CD4-positive, alpha-beta T cell treated with Interleukin-4 for 1 hour (primary cell): ENCODE measurements at places on chromosomes 7 and 10.

DNA sequence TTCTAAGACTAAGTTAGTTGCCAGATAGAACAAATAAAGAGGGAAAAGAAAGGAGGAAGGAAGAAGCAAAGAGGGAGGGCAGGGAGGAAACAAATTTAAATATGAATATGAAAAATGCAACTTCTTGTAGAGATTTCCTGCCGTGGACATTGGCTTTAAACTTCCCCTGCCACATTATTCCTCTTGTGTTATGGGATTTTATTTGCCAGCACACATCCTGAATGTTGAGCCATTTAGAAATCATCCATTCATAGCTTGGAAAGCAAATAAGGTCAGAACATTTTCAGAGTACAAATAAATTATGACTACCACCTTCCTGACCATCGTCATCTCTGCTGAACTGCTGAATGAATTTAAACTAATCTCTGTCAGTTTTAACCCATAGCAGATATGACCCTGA lies 911.9 kb upstream of the LRRN3 start:
- no peak for DNase-seq

DNA sequence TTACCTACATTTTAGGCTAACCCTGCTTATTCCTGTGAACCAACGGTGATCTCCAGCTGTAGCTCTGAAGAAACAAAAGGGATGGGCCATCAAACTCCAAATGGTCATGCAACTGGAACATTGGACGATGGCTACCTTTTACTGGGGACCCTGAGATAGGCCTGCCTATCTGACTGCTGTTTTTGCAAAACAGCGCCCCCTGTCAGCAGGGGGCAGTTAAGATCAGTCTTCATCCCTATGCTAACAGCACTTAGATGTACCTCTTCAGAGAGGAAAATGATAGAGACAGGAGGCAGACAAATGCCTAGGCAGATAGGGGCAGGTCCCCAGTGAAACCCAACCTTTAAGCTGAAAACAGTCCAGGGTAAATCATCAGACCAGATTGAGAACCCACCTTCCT lies 1085.4 kb upstream of the SORCS1 start:
- DNase-seq = no peak

GRCh38 chr7:17279061-17279460 lies 19.4 kb upstream of the AHR start:
- DNase-seq = no peak

DNA sequence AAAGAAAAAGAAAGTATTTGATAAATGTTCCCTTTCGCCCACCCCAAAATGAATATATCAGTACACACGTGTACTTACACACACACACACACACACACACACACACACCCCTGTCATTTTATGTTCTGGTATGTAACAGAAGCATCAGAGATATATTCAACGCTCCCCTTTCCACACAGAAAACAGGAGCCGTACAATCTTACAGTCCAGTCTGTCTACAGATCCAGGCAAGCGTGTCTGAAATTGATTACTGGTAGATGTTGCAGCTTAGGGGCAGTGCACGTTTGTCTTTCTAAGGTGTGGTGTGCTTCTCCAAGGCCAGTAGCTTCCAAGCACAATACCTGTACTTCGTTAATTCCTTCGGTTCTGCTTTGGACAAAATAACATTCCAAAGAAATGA lies 143.7 kb upstream of the RNF32 start:
- no peak for DNase-seq

DNA sequence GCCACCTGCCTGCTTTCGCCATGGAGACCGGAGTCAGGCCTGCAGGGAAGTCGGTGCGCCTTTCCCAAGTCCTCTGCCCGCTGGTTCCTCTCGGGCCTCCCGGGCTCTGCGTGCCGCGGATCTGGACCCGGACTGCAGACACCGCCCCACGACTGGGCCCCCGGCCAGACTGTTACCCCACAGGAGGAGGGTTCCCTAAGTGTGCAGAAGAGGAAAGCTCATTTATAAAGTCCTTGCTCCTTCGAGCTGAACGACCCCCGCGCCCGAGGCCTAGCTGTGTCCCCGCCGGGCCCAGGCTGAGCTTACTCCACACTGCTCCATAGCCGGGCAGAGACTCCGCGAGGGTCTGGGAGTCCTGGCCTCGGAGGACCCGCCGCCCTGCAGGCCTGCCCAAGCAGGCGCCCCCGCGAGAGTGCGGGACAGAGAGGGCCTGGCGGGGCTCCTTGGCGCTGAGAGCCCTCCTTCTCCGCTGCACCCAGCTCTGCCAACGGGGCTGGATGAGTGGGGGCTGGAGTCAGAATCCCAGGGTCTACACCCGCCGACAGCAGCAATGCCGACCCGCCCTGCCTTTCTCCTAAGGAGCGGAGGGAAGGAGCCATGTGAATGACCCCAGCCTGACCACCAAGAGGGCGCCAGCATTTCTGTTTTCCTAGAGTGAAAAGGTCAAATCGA lies 8.3 kb downstream of the EN2 start:
- DNase-seq = no peak

DNA sequence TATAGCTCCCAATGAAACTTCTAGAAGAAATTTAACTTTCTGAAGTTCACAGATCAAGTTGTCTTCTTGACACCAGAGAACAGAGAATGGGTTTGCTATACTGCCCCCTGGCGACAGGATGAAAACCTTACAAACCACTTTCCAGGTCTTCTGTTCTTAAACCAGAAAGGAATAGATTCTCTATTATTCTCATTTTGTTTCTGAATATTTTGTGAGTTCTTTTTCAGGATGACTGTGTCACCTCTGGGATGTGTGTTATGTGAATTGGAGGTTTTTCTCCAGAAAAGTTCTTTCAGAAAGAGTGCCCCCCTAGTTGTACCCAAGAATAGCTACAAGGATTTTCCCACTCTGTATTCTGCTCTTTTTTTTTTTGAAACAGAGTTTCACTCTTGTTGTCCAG lies 6.3 kb downstream of the IFT22 start:
- peak; percentile 41 for DNase-seq

DNA sequence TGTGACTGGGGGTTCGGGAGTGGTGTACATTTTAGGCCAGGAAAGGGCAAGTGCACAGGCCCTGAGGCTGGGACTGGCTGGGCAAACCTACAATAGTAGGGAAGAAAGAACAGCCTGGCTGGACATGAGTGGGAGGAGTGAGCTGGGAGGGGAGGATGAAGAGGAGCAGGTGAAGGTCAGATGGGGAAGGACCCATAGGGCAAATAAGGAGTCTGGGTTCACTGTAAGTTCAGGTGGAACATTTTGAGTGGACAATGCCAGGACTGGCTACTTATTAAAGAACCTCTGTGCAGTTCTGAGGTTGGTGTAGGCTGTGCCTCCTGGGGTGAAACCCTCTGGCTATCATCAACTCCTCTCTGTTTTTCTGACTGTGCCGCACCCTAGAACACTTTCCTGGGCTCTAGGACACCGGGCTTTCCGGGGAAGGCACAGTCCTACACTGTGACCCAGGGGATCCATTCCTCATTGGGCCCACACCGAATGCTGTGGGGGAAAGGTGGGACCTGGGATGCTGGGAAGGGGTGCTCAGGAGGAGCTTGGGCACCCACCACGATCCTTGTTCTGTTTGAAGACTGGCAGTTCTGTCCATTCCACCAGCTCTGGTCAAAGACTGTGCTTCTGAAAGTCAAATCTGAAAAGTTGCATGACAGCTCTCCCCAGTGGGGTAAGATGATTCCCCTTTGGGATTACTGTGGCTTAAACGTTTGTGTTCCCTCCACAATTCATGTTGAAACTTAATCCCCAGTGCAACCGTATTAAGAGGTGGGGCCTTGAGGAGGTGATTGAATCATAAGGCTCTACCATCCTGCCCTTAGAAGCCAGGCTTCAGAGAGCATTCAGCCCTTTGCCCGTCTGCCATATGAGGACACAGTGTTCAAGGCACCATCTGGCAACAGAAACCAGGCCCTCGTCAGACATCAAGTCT lies 4.0 kb upstream of the MMP21 start:
- DNase-seq = no peak

DNA sequence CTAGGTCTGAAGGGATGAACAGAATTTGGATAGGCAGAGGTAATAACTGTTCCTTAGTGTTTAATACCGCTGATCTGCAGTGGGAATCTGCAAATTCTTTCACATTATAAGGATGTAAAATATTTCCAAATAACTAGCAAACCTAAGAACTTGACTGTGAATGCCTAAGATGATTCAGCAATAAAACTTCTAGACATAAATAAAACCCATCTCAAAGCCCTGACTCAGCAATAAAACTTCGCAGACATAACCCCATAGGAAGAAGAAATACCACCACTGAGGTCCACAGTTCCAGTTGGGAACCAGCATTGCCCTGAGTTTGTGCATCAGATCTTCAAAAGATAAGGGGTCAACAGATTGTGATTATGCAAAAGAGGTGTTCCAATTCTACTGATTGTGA lies 354.2 kb downstream of the GFRA1 start:
- DNase-seq = no peak
